Stimulated activated CD8-positive, alpha-beta memory T cell treated with anti-CD3 and anti-CD28 coated beads, Interleukin-7, amount 100 ng/mL, for 4 hours (primary cell): ENCODE measurements at places on chromosomes 16 and 17.

- no peak for DNase-seq
Observed at GRCh38 chr17:78049609-78050008, 78.9 kb downstream of the TMC6 start.

GRCh38 chr17:50269477-50270434, 4.5 kb upstream of the TMEM92 start:
- DNase-seq, result peak; percentile 12

GRCh38 chr17:53058031-53058430, 764.7 kb upstream of the KIF2B start:
- DNase-seq, result no peak

DNA sequence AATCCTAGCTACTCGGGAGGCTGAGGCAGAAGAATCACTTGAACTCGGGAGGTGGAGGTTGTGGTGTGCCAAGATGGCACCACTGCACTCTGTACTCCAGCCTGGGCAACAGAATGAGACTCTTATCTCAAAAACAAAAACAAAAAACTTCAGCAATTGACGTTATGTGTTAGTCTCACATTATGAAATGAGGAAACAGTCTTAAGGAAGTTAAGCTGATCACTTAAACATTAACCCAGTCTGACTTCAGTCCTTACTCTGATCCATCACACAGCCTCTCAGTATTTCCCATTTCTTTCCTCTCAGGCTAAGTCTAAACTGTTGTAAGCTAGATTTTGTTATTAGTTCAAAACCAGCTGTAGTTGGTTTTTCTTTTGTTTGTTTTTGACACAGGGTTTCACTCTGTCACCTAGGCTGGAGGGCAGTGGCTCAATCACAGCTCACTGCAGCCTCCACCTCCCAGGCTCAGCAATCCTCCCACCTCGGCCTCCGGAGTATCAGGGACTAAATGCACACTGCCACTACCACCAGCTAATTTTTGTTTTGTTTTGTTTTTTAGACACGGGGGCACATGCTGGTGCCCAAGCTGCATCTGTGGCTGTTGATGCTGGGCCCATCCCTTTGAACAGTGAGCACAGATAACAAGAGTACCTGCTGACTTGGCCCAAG, 6.3 kb downstream of the JPT1 start:
- no peak for DNase-seq

DNA sequence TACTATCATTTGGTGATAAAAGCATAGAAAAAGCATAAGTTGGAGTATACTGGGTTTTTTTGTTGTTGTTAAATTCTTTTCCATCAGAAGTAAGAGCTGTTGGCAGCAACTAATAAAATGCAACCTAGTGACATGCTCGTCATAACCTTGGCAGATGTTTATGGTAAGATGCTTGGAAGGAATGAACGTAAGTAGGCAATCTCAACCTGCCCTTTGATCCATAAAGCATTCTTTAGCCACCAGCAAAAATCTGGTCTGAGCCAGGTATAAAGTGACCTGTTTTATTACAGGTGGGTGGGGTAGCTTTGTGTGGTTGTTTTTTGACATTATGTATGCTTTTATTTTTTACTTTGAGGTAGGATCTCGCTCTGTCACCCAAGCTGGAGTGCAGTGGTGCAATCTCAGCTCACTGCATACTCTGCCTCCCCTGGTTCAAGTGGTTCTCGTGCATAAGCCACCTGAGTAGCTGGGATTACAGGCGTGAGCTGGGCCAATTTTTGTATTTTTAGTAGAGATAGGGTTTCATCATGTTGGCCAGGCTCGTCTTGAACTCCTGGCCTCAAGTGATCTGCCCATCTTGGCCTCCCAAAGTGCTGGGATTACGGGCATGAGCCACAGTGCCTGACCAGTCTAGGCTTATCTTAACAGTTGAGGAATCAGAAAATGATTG, 22.0 kb downstream of the WSB1 start:
- DNase-seq, result no peak

DNA sequence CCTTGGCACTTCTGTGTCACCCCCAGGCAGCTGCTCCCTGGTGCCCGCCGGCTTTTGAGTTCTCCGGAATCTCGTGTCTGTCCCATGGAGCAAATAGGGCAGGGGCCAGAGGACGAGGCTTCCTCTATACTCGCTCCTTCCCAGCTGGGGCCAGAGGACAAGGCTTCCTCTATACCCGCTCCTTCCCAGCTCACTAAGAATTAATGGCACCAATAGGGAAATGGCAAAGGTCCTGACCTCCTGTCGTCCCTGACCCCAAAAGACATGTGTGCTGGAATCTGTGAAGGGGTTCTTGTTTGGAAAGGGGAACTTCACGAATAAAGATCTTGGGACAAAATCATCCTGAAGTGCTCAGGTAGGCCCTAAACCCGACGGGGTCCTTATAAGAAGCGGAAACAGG, 7.6 kb downstream of the SGSH start:
- no peak for DNase-seq

DNA sequence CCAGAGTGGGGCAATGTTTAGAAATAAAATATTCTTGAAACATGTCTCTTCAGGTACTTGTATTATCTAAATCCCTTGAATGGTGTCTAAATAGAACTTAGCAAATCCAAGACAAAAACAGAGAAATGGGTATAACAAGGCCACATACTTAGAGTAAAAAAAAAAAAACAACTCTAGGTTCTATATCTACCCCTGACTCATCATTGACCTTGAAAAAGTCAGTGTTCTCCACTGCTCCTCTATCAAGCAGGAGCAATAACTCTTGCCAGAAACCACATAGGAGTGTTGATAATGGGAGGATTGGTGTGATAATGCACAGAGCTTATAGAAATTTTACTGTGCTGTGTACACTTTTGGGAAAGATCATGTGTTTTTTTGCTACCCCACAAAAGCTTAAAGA, 296.6 kb upstream of the PMFBP1 start:
- DNase-seq, result no peak

GRCh38 chr16:56916571-56917403, 15.2 kb upstream of the HERPUD1 start:
- no peak for DNase-seq

DNA sequence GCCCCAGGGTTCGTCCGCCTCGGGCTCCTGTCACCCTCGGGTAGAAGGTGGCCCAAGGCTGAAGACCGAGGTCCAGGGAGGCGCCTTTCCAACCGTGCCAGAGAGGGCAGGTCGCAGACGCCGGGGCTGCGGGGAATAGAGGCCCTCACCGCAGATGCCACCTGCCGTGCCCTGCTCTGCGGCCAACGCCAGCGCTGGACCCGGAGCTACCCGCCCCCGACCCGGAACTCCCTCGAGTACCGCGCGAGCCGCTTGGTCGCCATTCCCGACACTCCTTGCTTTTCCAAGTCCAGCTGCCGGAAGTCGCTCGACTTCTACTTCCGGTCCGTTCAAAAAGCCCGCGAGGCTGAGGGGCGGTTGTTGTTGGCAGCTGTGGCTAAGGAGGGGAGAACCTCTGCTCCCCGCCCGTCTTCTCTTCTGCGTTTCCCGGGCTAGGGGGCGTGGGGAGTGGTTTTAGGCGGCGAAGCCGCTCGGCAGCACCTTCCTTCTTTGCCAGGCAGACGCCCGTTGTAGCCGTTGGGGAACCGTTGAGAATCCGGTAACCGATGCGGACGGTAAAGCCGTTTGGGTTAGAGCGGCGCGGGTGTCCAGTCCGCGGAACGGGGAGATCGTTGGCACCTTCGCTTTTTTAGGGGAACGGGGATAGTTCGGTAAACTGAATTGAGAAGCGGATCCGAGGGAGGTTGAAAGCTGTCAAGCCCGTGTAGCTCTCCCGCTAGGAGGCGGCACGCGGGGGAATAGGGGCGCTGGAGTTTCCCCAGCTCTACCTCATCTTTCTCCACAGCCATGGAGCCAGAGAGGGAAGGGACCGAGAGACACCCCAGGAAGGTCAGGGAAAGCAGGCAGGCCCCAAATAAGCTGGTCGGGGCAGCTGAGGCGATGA, at the start of the genes ERI2 and REXO5:
TSS of gene ERI2 (minus strand) at position 305 of the 883 bp plus-strand sequence. CDS start at position 263, 42 bp downstream.
TSS of gene REXO5 (plus strand) at position 360 of the 883 bp plus-strand sequence. CDS start at position 787, 427 bp downstream.
- peak; percentile 62 for DNase-seq

DNA sequence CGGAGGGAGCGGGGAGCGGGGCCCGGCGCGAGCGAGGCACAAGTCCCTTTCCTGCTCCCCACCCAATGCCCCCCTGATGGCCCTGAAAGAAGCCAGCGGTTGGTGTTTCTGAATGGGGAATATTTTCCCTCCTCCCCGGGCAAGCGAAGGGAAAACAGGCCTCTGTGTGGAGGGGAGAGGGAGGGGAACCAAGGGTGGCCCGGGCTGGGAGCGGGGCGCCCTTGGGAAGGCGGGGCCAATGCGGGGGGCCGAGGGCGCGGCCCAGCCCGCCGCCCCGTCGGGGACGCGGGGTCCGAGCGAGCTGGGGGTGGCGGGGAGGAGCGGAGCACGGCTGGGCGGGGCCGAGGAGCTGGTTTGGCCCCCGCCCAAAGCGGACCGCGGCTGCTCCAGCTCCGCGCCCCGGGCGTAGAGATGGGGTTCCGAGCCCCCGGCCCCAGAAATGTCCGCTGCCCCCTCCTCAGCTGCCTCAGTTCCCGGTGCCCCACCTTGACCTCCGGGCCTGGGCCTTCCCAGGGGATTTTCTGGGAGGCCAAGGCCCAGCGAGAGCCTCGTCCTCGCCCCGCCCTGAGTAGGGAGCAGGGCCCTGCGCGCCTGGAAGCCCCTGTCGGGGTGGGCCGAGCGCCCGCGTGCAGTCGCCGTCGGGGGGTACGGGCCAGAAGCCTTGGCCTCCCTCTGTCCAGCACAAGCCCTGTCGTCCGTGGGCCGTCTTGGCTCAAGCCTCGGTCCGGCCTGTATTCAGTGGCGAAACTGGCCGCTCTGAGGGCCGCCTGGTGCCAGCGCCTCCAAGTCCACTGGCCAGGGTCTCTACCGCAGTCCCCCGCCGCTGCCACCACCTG, 3.9 kb upstream of the HEXIM1 start:
- DNase-seq, result no peak
